ENCODE measurements at places on chromosomes 3 and 15. TPM values are rescaled to one million over a fixed set of nuclear protein-coding genes. Genes with fewer than 3 reads are reported as not detected.

GRCh38 chr3:43074901-43075689 lies 30.8 kb downstream of the POMGNT2 start:
- no peak for DNase-seq

- DNase-seq: peak; percentile 60
Measured at GRCh38 chr3:69326855-69327300, 59.0 kb downstream of the FRMD4B start.

- DNase-seq: no peak
Measured at GRCh38 chr3:37183976-37184375, 9.6 kb upstream of the LRRFIP2 start.

DNA sequence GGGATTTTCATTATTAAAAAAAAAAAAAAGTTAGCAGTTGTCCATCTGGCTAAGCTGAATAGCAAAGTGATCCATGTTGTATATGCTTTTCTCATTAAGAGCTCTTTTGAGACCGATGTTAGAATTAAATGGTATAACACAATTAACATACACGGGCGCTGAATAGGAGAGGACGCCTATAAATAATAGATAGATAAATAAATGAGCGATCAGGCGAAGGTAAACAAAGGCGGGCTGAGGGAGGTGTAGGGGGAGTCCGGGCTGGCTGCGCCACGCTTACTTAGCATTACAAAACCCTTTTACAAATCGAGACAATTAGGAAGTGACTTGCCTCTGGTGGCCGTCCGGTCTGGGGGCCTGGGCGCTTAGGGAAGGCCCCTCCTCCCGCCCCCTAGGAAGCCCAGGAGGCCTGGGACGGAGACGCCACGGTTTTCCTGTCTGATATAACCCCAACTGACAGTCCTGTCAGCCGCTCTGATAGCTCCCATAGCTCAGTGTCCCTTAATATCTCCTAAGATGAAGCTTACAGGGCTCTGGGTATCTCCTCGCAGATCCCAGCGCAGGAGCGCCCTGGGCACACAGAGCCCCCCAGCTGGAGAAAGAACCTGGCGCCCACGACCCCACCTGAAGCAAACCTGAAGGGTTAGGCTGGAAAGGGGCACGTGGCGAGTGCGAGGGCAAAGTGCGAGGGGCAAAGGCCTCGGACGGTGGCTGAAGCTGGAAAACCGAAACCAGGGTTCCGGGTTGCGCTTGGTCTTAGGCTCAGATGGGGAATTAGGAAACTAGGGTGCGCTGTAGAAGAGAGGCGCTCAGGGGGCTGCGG lies 3.6 kb downstream of the SOX14 start:
- no peak for DNase-seq

The UPK1B gene
- total RNA-seq: not detected

The GOLGA6A gene
- total RNA-seq: 0.53 TPM

- no peak for DNase-seq
Measured at GRCh38 chr15:79943820-79944219, 27.2 kb downstream of the BCL2A1 start.

The CLRN1 gene
- total RNA-seq: not detected

- no peak for DNase-seq
Measured at GRCh38 chr3:25801786-25802185, 11.9 kb downstream of the OXSM start.

The EIF4E3 gene
- total RNA-seq: 51.8 TPM

GRCh38 chr3:60781935-60782334 lies 469.3 kb downstream of the FHIT start:
- no peak for DNase-seq

- DNase-seq: no peak
Measured at GRCh38 chr3:19213603-19214220, 65.4 kb downstream of the KCNH8 start.

The SLC6A11 gene
- total RNA-seq: not detected

DNA sequence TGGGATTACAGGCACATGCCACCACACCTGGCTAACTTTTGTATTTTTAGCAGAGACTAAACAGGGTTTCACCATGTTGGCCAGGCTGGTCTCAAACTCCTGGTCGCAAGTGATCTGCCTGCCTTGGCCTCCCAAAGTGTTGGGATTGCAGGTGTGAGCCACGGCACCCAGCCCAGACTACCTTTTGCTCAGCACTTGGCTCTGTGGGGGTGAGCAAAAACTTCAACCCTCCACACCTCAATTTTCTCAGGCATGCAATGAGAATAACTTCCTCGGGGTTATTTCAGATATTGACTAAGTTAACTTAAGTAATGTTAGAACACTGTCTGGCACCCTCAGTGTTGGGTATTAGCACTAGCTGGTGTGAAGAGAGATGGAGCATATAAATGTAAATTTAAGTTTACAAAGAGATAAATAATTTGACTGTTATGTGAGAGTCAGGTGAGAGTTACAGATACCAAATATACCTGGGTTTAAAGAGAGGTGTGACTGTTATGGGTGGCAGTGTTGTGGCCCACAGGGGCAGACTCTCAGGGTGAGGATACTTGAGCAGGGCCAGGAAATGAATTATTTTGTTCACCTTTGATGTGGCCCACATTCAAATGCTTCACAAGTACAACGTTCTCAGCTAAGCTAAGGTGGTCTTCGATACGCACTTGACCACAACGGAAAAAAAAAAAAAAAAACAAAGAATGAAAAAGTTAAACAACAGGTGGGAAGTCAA lies 29.0 kb downstream of the CPOX start:
- no peak for DNase-seq

DNA sequence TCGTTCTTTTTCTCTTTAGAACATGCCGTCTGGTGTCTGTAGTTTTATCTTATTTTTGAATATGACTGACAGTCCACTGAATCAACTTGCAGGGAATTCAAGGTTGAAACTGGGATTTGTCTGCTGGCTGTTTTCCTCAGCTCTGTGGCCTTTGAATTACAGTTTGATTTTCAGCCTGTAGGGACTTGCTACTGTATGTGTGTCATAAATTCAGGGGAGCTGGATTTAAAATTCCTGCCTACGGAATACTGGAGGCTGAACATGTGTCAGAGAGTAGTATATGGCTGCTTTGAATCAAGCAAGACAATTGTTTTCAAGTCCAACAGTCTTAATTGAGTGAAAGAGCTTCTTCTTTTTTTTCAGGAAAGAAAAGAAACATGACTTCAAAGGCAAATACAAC lies 33.9 kb downstream of the RARB start:
- no peak for DNase-seq

The IL1RAP gene
- total RNA-seq: 14.1 TPM

DNA sequence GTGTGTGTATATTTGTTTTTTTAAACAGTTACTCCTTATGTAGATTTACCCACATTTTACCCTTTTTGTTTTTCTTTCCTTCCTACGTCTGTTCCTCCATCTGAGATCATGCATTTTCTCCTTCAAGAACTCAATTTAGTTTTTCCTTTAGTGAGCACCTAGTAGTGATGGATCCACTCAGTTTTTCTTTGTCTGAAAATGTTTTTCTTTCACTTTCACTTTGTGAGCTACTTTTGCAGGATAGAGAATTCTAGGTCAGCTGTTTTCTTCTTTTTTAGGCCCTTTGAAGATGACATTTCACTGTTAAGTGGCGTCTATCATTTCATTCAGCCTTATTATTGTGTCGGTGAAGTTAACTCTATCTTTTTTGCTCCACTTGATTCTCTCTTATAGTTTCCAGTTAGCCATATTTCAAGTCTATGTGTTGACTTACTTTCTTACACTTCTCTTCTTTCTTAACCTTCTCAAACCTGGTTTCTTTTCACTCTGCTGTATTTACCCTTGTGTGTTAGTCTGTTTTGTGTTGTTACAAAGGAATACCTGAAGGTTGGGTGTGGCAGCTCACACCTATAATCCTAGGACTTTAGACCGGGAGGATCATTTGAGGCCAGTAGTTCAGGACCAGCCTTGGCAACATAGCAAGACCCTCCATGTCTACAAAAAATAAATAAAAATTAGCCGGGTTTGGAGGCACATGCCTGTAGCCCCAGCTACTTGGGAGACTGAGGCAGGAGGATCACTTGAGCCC lies 55.8 kb downstream of the PRKCI start:
- no peak for DNase-seq

The A4GNT gene
- total RNA-seq: not detected

- no peak for DNase-seq
Measured at GRCh38 chr3:103181160-103181559, 746.3 kb downstream of the ZPLD1 start.

- no peak for DNase-seq
Measured at GRCh38 chr3:65576966-65577365, 461.8 kb downstream of the MAGI1 start.

DNA sequence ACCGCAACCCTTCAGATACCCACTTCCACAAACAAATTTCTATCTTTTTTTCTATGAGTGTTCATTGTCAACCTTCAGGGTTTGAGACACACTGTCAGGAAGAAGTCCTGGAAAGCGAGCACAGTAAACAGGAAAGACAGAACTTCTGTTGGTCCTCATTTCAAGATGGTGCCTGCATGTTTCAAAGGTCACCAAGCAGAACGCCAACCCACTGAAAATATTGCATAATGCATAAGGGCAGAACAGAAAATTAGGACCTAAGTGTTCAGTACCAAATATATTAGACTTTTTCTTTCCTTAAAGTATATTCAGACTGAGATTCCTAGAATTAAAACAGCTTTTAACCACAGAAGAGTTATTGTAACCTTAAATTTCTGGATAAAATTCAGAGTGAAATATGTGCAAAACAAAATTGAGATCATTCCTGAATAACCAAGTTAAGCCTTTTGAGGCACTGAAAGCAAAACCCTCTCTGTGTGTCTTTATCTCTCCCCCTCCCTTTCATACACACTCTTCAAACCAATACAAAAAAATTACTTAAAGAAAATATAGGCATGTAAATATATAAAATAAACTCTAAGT lies 387.8 kb upstream of the THBS1 start:
- DNase-seq: no peak

GRCh38 chr3:186997473-186997939 lies 67.2 kb downstream of the ST6GAL1 start:
- DNase-seq: no peak

All from activated T-cell treated with anti-CD3 and anti-CD28 coated beads, Interleukin-2, amount 50 U/mL, for 72 hours (primary cell).